A673 (cell line): ENCODE measurements at places on chromosomes 1 and 21. TPM values are rescaled to one million over a fixed set of nuclear protein-coding genes. Genes with fewer than 3 reads are reported as not detected.
A peak's percentile ranks its signal among the peaks of the same experiment; 100 is the strongest.

DNA sequence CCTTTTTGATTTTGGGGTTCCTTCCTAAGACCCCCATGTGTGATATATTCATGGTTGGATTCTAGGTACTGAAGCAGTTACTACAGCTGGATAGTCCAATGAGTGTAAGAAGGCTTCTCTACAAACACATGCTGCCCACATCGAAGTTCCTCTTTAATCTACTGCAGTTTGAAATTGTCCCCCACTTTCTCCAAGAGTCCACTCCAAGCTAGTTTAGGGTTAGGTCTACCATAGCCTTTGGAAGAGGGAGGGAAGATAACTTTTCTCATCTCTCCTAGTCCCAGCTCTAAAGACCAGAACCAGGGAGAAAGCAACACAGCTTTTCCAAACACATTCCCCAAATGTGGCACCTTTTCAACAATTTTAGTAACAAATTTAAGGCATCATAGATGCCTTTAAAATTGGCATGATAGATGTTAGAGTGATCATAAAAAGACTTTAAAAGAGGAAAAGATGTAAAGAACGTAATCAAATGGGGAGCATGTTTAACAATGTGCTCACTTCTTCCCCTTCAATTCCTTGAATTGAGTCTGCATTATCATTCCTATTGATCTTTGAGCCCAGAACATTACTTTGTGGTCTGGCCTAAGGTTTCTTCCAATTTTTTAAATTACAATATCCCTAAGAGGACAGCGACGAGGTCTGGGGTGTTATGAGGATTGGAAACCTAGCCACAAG, 1.0 kb upstream of the EXO1 start:
- H3K36me3 ChIP-seq, result peaks cover 9% of the 10 kb centered on the region
- no peaks in the 10 kb centered on the region for H3K4me1 ChIP-seq

Gene NCF2
- total RNA-seq, result not detected in 2 replicates

Gene F5
- not detected in 2 replicates for total RNA-seq

Gene SSU72
- 182 and 193 TPM in 2 replicates for total RNA-seq

Gene GBP7
- not detected in 2 replicates for total RNA-seq

DNA sequence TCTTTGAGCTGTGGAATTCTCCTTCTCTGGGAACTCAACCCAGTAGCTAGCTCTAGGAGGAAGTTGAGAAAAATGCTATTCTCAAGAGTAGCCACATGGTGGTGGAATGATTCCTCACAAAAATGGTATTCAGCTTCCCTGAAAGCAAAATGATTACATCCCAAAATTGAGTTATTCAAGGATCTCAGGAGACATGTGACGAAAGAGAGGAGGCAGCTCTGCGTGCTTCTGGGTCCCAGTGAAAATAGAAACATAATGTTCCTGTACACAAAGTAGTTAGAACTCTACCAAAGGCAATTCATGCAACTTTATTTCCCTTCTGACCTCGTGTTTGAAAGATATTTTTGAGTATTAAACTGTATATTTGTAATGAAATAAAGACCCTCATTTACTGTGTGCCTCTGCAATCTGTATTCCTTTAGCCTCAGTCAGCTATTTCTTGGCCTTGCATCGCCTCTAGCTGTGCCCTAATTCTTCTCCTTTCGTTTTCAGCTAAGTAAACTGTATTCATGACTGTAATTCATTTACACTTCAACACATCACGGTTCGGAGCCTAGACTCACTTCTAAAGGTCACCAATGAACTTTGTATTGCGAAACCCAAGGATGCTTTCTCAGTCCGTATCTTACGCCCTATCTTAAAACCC, 167.3 kb downstream of the FASLG start:
- no peak overlapping the region for H3K4me3 ChIP-seq
- H3K4me1 ChIP-seq, result peaks cover 13% of the 10 kb centered on the region
- H3K27ac ChIP-seq, result no peak overlapping the region
- DNase-seq, result peak; percentile 85
- H3K27me3 ChIP-seq, result no peaks in the 10 kb centered on the region

- peaks cover 39% of the 10 kb centered on the region for H3K27me3 ChIP-seq
- no peak overlapping the region for H3K27ac ChIP-seq
- H3K36me3 ChIP-seq, result no peaks in the 10 kb centered on the region
- DNase-seq, result no peak
- H3K4me1 ChIP-seq, result no peaks in the 10 kb centered on the region
These were observed 55.0 kb downstream of the TRABD2B start for GRCh38 chr1:47942240-47942629.

Gene CLCN6
- total RNA-seq, result 42.0 and 48.1 TPM in 2 replicates

- no peaks in the 10 kb centered on the region for H3K4me1 ChIP-seq
- no peaks in the 10 kb centered on the region for H3K36me3 ChIP-seq
- no peak overlapping the region for H3K4me3 ChIP-seq
- H3K27ac ChIP-seq, result no peak overlapping the region
- peaks cover 13% of the 10 kb centered on the region for H3K27me3 ChIP-seq
These were observed 143.0 kb upstream of the GRIK3 start for GRCh38 chr1:37177230-37177864.

- H3K27me3 ChIP-seq, result no peaks in the 10 kb centered on the region
- H3K4me3 ChIP-seq, result no peak overlapping the region
- H3K27ac ChIP-seq, result no peak overlapping the region
- H3K36me3 ChIP-seq, result peaks cover 2% of the 10 kb centered on the region
- no peak for DNase-seq
- H3K4me1 ChIP-seq, result no peaks in the 10 kb centered on the region
These were observed 16.9 kb downstream of the CROCC start for GRCh38 chr1:16938351-16939321.

DNA sequence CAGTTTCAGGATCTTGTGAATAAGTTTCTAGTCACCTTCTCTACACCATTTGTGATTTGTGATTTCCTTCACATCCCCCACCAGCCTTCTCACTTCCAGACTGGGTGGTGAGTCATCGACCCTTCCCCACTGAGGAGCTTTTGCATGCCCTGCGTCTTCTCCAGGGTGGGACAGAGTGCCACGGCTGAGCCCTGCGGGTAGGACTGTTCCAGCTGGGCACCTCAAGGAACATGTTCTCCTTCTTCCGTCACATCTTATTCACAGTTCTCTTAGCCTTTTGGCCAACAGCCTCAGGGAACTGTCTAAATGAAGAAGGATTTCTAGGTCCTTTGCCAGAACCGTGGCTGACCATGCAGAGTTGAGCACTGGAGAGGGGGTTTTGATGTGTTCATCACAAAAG, 116.5 kb downstream of the TMEM53 start:
- H3K27ac ChIP-seq, result no peak overlapping the region
- H3K4me3 ChIP-seq, result no peak overlapping the region
- peak; percentile 18 for DNase-seq
- no peaks in the 10 kb centered on the region for H3K27me3 ChIP-seq
- no peaks in the 10 kb centered on the region for H3K36me3 ChIP-seq

GRCh38 chr1:94105957-94106529, 14.9 kb downstream of the ABCA4 start:
- no peaks in the 10 kb centered on the region for H3K27me3 ChIP-seq

Gene LY9
- not detected in 2 replicates for total RNA-seq

- H3K27me3 ChIP-seq, result no peaks in the 10 kb centered on the region
- DNase-seq, result peak; percentile 85
- H3K4me1 ChIP-seq, result peaks cover 64% of the 10 kb centered on the region
- H3K4me3 ChIP-seq, result peak overlapping the region; percentile 6
- peak overlapping the region; percentile 95 for H3K27ac ChIP-seq
These were observed 16.7 kb downstream of the POU3F1 start for GRCh38 chr1:38029685-38030511.

- no peak overlapping the region for H3K4me3 ChIP-seq
- no peaks in the 10 kb centered on the region for H3K36me3 ChIP-seq
- no peak overlapping the region for H3K27ac ChIP-seq
- no peaks in the 10 kb centered on the region for H3K4me1 ChIP-seq
- H3K27me3 ChIP-seq, result no peaks in the 10 kb centered on the region
These were observed 85.4 kb downstream of the TBX15 start for GRCh38 chr1:118902711-118903191.

Gene RSPO1
- total RNA-seq, result not detected in 2 replicates

DNA sequence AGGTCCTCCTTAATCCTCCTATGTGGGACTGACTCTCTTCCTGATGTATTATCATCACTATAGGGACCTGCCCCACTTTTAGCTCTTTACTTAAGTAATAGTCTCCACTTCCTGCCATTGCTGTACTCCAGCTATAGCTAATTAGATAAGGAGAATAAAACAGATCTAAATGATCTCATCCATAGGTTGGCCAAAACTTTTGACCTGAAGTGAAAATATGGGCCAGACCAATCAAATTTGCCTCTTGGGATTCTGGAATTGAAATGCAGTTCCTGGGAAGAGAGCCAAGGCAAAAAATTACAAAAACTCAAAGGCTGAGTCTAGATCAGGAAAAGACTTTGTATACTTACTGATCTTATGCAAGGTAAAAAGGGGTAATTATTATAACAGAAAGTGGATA, 36.1 kb upstream of the PDE4B start:
- H3K27ac ChIP-seq, result no peak overlapping the region
- no peaks in the 10 kb centered on the region for H3K36me3 ChIP-seq
- H3K4me1 ChIP-seq, result no peaks in the 10 kb centered on the region
- no peak for DNase-seq
- H3K4me3 ChIP-seq, result no peak overlapping the region
- no peaks in the 10 kb centered on the region for H3K27me3 ChIP-seq

DNA sequence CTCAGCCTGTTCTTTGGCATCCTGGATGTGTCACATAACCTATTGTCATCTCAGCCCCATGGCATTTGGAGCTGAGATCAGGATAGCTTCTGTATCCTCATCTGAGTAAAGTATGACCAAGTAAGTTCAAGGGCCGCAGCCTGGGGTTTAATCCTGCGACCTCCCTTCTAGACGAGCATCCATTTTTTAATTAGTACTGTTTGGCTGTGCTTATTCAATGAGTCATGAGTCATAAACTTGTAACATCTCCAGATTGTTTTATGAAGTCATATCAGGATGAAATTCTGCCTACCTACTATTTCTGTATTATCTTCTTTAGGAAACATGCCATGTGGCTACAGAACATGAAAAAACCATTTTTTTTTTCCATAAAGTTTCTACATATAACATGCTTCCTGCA, 119.1 kb downstream of the ERG start:
- H3K36me3 ChIP-seq, result no peaks in the 10 kb centered on the region
- H3K27me3 ChIP-seq, result peaks cover 17% of the 10 kb centered on the region
- H3K4me3 ChIP-seq, result no peak overlapping the region

DNA sequence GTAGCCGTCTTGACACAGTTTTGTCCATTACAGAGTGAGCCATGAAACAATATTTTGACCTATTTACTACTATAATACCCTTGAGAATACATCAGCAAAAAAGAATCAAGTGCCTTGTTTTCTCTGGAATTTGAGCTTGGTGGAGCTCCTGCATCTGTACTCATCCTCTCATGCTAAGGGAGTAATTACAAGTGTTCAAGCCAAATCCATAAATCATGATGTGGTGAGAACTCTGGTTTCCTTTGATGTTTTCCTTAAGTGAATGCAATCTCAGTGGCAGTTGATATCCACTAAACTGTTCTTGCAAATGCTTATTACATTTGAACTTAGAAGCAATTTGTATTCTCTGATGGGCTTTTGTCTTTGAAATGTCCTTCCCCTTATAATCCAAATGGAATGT, 824.6 kb upstream of the TMPRSS15 start:
- no peak for DNase-seq
- H3K36me3 ChIP-seq, result no peaks in the 10 kb centered on the region
- no peak overlapping the region for H3K27ac ChIP-seq
- no peak overlapping the region for H3K4me3 ChIP-seq

GRCh38 chr1:90544356-90544755, 172.7 kb downstream of the BARHL2 start:
- H3K4me1 ChIP-seq, result no peaks in the 10 kb centered on the region
- no peaks in the 10 kb centered on the region for H3K27me3 ChIP-seq
- H3K4me3 ChIP-seq, result no peak overlapping the region
- DNase-seq, result no peak

DNA sequence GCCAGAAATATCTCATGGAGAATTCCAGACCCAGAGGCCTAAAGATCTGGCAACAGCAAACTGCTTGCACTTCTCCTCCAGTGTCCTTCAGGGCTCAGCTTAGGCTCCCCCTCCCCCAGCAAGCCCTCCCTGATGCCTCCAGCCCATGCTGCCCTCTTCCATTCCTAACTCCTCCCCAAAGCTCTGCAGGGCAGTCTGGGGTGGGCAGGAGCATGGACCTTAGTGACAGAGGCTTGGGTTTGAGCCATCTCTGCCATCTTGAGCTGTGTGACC, 436.8 kb downstream of the PTPRU start:
- no peaks in the 10 kb centered on the region for H3K36me3 ChIP-seq
- peaks cover 8% of the 10 kb centered on the region for H3K27me3 ChIP-seq
- no peaks in the 10 kb centered on the region for H3K4me1 ChIP-seq
- no peak for DNase-seq
- H3K27ac ChIP-seq, result no peak overlapping the region
- H3K4me3 ChIP-seq, result no peak overlapping the region

DNA sequence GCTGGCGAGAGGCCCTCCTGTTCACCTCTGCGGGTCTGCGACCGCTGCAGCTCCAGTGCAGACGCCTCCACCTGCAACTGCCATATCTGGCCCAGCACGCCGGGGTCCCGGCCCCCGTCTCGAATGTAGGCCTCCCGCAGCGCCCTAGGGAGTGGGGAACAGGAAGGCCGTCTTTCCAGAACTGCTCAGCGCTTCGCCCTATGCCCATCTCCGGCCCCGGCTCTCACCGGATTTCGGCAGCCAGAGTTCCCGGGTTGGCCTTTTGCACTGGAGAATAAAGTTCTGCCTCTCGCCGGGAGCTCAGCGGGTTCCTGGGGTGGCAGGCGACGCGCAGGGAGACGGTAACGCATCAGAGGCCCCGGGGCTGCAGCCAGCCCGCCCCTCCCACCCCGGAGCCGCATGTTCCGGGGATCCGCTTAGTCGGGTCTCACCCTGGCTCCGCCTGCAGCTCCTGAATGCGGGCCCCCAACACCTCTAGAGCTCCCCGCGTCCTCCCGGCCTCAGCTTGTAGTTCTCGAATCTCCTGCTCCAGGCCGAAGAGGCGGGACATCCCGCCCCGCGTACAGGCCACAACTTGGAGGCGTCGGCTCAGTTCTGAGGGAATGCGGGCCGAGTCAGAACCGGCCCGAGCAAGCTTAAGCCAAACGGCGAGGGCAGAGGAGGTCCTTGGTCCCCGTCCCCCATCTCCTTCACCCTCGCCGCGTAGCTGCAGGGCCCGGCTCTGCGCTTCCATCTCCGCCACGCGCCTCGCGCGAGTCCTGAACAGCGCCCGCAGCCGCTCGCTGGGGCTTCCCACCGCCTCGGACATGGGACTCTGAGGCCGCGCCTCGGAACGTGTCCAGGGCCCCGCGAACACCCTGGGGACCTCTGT, 1.1 kb downstream of the CCDC17 start:
- no peak overlapping the region for H3K4me3 ChIP-seq
- no peaks in the 10 kb centered on the region for H3K4me1 ChIP-seq
- H3K27me3 ChIP-seq, result no peaks in the 10 kb centered on the region
- peaks cover 32% of the 10 kb centered on the region for H3K36me3 ChIP-seq
- no peak for DNase-seq

Gene TMIGD3
- total RNA-seq, result not detected in 2 replicates

- H3K27ac ChIP-seq, result no peak overlapping the region
- no peak overlapping the region for H3K4me3 ChIP-seq
- H3K27me3 ChIP-seq, result no peaks in the 10 kb centered on the region
- no peaks in the 10 kb centered on the region for H3K36me3 ChIP-seq
- no peak for DNase-seq
These were observed 2.0 kb upstream of the PERM1 start for GRCh38 chr1:983798-984475.

GRCh38 chr1:33170351-33171274, 11.2 kb downstream of the TRIM62 start:
- no peaks in the 10 kb centered on the region for H3K36me3 ChIP-seq
- no peak overlapping the region for H3K27ac ChIP-seq
- H3K27me3 ChIP-seq, result no peaks in the 10 kb centered on the region
- no peaks in the 10 kb centered on the region for H3K4me1 ChIP-seq
- no peak overlapping the region for H3K4me3 ChIP-seq
